ENCODE measurements at places on chromosomes 2 and 18. TPM values are rescaled to one million over a fixed set of nuclear protein-coding genes. Genes with fewer than 3 reads are reported as not detected.

GRCh38 chr2:217410681-217410960, 550.8 kb upstream of the TNP1 start:
- H3K4me1 ChIP-seq = no peaks in the 10 kb centered on the region
- H3K27me3 ChIP-seq = peaks cover 16% of the 10 kb centered on the region
- H3K4me3 ChIP-seq = no peak overlapping the region
- peaks cover 10% of the 10 kb centered on the region for H3K36me3 ChIP-seq

GRCh38 chr2:75564026-75564688, 3.4 kb upstream of the EVA1A start:
- peaks cover 20% of the 10 kb centered on the region for H3K4me1 ChIP-seq
- no peak overlapping the region for H3K27ac ChIP-seq
- H3K27me3 ChIP-seq = peaks cover 52% of the 10 kb centered on the region
- no peak for DNase-seq

DNA sequence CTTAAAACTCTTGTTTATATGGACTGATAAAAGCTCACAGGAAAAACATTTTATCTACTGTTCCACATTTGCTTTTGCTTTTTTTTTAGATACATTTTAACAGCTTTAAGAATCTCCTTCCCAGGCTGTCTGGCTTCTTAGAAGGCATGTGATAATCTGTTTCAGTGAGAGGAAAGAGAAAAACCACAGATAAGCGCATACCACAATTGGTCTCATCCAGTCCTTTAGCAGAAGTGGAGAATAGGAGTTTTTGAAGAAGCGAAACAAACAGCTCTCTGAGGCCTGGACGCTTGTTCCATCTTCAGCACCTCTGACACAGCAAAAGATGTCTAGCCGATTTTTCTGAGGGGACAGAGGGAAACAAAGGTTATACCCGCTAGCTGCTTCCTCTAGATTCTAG, 37.6 kb downstream of the RMC1 start:
- no peak overlapping the region for H3K4me3 ChIP-seq
- H3K27ac ChIP-seq = peak overlapping the region; percentile 63
- peaks cover 13% of the 10 kb centered on the region for H3K36me3 ChIP-seq
- no peaks in the 10 kb centered on the region for H3K27me3 ChIP-seq

DNA sequence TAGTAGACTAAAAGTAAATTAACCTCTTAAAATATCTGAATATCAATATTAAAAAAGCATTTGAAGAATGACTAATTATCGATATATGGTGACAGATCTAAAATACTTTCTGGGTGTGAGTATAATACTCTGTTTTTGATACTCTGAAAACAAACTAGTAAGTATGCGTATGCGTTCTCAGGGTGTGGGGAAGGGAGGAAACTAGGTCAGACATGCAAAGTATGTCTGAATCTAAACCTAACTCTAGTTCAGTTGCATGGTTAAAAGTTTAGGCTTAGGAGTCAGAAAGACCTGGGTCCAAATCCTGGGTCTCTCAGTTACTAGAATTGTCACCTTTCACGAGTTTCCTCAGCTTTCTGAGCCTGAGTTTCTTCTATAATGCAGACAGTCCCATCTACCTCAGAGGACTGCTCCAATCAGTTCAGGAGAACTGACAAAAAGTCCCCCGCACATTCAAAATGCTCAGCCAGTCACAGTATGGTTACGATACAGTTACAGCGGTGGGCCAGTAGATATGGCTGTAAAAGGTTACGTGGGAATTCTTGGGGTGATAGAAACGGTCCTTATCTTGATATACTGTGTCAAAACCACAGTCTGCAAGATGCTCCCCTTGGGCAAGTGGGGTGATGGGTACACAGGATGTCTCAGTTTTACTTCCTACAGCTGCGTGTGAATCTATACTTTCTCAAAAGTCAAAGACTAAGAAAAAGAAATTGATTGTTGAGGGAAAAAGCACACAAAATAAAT, 29.2 kb downstream of the UNC50 start:
- H3K4me1 ChIP-seq = no peaks in the 10 kb centered on the region
- H3K36me3 ChIP-seq = peaks cover 8% of the 10 kb centered on the region
- H3K27me3 ChIP-seq = no peaks in the 10 kb centered on the region
- H3K27ac ChIP-seq = no peak overlapping the region

- no peak overlapping the region for H3K27ac ChIP-seq
- H3K36me3 ChIP-seq = no peaks in the 10 kb centered on the region
- H3K4me3 ChIP-seq = no peak overlapping the region
Measured at GRCh38 chr2:148096012-148096411, 75.1 kb downstream of the MBD5 start.

DNA sequence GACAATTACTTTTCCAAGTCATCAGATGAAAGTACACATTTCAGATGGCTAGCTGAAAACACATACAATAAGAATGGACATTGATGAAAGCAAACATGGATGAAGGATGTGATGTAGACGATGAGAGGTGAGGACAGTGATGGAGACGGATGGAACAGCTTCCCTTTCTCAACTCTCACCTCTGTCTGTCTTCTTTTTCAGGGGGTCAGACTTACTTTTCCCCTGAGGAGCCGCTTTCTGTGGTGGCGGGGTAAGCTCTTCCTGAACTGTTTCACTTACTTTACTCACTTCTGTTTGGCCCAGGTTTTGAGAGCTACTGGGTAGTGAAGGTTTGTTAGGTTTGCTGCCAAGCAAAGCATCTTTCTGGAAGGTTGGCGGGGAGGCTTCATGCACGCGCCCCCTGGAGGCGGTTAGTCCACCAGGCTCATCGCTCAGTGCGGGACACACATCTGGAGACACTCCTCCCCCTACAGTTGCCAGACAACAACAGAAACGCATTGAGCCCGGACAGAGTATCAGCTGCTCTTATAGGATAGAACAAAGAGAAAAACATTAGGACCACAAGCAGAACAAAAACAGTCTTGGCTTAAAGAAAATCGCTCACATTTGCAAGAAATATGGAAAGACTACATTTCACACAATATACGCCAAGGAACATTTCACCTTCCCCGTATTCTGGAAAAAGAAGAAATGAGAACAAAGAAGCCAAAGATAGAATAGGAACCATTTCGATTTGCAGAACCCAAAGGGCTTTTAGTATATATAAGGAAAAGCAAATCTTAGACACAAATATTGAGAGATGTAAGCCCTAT, 90.5 kb downstream of the MYOM1 start:
- H3K27me3 ChIP-seq = no peaks in the 10 kb centered on the region
- no peak overlapping the region for H3K4me3 ChIP-seq
- no peaks in the 10 kb centered on the region for H3K36me3 ChIP-seq
- H3K4me1 ChIP-seq = peaks cover 7% of the 10 kb centered on the region
- H3K27ac ChIP-seq = no peak overlapping the region

DNA sequence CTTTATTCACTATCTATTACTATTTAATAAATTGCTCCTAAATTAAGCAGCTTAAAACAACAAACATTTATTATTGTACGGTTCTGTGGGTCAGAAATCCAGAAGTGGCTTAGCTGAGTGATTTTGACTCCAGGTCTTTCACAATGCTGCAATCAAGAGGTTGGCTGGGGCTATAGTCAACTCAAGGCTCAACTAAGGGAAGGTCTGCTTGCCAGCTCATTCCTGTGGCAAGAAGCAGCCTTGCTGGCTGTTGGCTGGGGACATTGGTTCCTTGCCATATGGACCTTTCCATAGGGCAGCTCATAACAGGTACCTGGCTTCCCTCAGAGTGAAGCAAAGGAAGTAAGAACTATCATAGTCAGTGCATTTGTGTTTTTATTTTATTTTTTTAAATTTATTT, 5.0 kb upstream of the MRPL19 start:
- H3K27ac ChIP-seq = no peak overlapping the region
- H3K4me3 ChIP-seq = no peak overlapping the region
- peaks cover 11% of the 10 kb centered on the region for H3K27me3 ChIP-seq
- DNase-seq = no peak

DNA sequence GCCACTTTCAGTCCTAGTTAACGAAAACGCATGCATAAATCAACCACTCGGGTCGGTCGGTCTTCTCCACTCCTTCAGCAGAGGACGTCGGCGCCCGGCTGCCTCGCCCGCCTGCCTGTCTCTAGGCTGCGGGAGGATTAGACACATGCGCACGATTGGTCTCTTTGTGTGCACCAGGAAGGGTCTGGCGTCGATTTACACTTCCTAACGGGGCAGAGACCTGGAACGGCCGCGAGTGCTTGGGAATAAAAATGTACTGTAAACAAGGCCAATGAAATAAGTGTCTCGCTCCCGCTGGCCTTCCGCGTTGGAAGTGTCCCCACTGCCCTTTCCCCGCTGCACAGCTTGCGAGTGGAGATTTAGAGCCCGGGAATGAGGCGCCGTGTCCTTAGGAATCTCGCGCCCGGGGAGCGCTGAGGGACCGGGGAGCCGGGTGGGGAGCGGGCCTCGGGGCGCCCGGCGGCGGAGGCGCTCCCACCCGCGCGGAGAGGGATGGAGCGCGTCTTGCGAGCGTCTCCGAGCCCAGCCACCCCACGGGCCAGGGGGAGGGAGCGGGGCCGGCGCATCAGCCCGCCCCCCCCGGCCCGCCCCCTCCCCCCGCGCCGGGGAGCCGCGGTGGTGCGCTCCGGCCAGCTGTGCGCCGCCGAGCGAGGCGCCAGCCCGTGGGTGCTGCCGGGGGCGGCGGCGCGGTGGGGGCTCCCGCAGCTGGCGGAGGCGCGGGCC, at the start of gene DOK6:
DOK6 (plus strand) TSS at position 636 of the 723 bp plus-strand sequence.
- peaks cover 2% of the 10 kb centered on the region for H3K4me1 ChIP-seq
- H3K27me3 ChIP-seq = peaks cover 46% of the 10 kb centered on the region
- H3K36me3 ChIP-seq = peaks cover 13% of the 10 kb centered on the region
- peak within 1 kb of the TSS; percentile 0 for H3K4me3 ChIP-seq
- no peak within 1 kb of the TSS for H3K27ac ChIP-seq

DNA sequence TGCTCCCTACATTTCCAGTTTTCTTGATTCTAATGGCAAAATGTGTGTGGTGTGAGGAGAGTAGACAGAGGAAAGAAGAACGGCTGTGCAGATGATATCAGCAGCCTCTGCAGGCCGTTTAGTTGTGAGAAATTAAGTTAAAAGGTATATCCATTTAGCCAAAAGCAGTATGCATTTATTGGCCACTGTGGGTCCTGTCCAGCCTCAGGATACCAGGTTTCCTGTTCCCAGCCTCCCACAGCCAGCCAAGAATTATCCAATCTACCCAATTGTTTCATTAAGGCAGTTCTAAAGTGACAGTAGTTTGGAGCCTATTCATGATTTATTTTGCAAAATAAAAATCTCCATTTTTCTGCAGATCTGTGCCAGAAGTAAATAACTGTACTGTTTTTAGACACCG, 107.5 kb downstream of the TMEM18 start:
- no peaks in the 10 kb centered on the region for H3K4me1 ChIP-seq
- peaks cover 53% of the 10 kb centered on the region for H3K27me3 ChIP-seq
- H3K36me3 ChIP-seq = peaks cover 24% of the 10 kb centered on the region
- H3K4me3 ChIP-seq = no peak overlapping the region
- no peak for DNase-seq

- H3K4me1 ChIP-seq = peaks cover 58% of the 10 kb centered on the region
- peak overlapping the region; percentile 52 for H3K4me3 ChIP-seq
Measured at GRCh38 chr2:196259507-196260481, 88.4 kb upstream of the STK17B start.

DNA sequence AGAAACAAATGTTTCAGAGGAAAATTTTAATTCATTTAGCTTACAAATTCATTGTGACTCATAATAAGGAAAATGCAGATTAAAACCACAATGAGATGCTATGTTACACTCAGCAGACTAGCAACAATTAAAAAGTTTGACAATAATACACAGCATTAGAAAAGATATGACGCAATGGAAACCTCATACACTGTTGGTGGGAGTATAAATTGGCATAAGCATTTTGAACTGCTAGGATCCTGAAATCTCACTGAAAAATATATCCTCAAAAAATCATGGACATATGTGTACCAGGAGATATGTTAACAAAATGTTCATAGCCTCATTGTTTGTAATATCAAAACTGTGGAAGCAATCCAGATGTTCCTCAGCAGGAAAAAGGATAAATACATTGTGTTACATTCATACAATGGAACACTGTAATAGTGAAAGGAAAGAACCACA, 13.7 kb downstream of the CALCRL start:
- H3K27me3 ChIP-seq = no peaks in the 10 kb centered on the region
- DNase-seq = no peak
- H3K4me3 ChIP-seq = no peak overlapping the region
- H3K27ac ChIP-seq = no peak overlapping the region
- no peaks in the 10 kb centered on the region for H3K36me3 ChIP-seq

GRCh38 chr2:165074884-165075283, 119.6 kb upstream of the SLC38A11 start:
- H3K27me3 ChIP-seq = no peaks in the 10 kb centered on the region
- no peak for DNase-seq
- H3K36me3 ChIP-seq = no peaks in the 10 kb centered on the region

The G6PC2 gene
- not detected for polyA plus RNA-seq

The NOL4 gene
- polyA plus RNA-seq = not detected

The DSG3 gene
- not detected for polyA plus RNA-seq

The GCKR gene
- not detected for polyA plus RNA-seq

The CHPF gene
- 0.43 TPM for polyA plus RNA-seq

The POTEE gene
- 0.13 TPM for polyA plus RNA-seq

The SNTG2 gene
- 4.4 TPM for polyA plus RNA-seq
